ENCODE measurements at places on chromosomes 16 and 17.

- DNase-seq, result no peak
Measured at GRCh38 chr16:65608455-65608854, 486.6 kb upstream of the CDH11 start.

GRCh38 chr16:46929378-46930332 is 43.8 kb downstream of the DNAJA2 start:
- peak; percentile 77 for DNase-seq

GRCh38 chr16:68800257-68800875 is 43.0 kb upstream of the TANGO6 start:
- DNase-seq, result peak; percentile 79

GRCh38 chr16:22324787-22325597 is 27.8 kb downstream of the POLR3E start:
- DNase-seq, result no peak

- no peak for DNase-seq
Measured at GRCh38 chr16:21117567-21117966, 33.1 kb downstream of the DNAH3 start.

DNA sequence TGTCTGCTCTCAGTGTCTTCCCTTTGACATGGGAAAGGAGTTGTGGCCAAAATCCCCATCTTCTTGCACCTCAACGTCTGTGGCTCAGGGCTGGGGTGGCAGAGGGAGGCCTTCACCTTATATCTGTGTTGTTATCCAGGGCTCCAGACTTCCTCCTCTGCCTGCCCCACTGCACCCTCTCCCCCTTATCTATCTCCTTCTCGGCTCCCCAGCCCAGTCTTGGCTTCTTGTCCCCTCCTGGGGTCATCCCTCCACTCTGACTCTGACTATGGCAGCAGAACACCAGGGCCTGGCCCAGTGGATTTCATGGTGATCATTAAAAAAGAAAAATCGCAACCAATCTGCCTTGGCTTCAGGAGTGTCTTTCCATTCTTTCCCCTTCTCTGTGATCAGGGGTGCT is 918 bp upstream of the MRM1 start:
- no peak for DNase-seq

DNA sequence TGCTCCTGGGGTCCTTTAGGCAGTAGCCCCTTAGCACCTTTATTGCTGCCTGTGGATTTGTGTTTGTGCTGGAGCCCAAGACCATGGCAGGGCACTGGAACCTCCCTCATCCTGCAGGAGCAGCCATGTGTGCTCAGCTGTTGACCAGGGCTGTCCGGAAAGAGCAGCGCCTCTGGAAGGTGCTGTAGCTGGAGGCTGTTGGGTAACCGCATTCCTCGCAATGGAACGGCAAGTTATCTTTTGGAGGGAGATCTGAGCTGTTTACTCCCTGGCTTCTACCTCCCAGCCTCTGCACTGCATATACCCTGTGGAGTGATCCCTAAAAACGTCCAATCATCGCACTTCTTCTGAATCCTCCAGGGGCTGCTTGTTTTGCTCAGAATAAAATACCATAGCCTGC is 291.0 kb downstream of the SNX29 start:
- DNase-seq, result no peak

DNA sequence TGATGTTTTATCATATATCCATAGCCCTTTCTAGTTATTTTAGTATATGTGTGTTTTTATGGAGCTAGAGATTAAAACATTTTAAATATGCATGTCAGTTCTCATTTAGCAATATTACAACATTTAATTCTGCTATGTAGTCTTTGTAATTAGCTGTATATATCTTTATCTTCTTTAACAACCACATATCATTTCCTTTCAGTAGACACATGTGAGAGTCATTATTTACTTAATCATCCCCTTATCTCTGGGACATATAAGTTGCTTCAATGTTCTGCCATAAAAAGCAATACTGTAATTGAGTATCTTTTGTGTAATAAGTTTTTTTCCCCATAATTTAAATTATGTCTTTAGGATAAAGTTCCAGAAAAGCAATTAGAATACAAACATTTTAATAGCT is 52.0 kb upstream of the CLEC3A start:
- DNase-seq, result no peak

DNA sequence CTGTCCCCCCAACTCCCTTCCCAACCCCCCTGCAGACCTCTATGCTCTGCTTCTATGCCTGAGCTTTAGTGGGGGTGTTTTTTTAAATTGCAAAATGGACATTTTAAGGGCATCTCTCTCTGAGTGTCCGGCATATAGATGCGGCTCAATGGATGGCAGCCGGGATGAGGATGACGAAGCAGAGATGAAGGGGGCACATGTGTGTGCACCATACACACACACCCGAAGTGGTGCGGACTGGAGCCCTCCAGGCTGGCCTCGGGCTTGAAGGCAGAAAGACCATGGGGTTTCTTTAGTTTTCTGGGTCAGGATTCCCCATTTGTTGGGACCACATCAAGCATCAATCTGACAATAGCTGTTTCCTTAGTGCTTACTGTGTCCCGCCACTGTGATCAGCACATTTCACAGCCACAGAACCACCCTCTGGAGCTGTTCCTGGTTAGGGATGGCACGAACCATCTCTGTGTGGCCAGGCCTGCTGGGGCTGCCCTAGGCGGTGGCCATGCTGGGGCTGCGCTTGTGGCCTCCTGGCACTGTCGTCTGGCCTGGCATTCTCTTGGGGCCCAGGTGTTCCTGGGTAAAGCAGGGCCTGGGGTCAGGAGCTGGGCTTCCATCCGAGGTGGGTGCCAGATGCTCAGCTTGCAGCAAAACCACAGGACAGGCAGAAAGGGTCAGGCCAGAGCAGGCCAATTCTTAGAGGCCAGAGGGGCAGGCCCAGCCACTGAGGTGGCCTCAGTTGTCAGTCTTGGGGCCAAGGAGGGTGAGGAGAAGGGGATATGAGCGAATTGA is 49.9 kb downstream of the NT5M start:
- no peak for DNase-seq

GRCh38 chr17:28524476-28525424 is 18.6 kb downstream of the FOXN1 start:
- DNase-seq, result peak; percentile 91

DNA sequence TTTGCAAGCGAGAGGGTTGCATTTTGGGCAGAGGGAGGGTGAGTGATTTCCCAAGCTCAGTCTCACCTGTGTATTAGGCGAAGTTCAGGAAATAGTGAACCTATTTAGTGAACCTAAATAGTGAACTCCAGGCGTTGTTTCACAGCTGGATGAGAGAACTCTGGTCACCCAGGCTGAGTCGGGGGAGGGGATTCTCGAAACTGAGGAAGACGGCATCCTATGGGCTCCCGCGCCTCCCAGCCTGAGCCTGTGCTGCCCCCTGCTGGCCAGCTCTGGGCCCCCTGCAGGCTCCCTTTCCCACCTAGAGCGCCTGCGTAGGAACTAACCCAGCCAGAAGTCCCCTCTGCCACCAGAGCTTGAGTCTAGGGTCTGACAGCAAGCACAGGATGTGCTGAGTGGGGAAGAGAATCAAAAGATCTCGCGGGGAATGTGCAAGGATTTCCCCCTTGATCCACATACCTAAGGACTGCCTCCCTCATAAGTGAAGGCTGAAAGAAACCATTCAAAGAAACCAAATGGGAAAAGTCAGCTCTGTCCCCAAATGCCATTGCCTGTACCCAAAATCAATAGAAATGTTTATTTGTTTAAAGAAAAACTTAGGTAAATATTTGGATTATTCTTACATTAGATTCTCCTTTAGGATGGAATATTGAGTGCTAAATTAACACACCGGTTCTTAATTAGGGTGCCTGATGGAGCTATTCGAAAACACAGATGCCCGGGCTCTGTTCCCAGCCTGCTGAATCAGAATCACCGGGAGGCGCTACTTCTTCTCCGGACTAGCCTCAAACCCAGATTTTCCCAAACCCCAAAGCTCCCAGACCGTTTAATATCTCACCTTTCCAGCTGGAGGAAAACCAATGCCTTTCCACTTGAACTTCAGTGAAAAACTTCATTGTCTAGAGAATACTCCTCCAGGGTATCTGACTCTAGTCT is 14.8 kb upstream of the MARVELD3 start:
- peak; percentile 91 for DNase-seq

DNA sequence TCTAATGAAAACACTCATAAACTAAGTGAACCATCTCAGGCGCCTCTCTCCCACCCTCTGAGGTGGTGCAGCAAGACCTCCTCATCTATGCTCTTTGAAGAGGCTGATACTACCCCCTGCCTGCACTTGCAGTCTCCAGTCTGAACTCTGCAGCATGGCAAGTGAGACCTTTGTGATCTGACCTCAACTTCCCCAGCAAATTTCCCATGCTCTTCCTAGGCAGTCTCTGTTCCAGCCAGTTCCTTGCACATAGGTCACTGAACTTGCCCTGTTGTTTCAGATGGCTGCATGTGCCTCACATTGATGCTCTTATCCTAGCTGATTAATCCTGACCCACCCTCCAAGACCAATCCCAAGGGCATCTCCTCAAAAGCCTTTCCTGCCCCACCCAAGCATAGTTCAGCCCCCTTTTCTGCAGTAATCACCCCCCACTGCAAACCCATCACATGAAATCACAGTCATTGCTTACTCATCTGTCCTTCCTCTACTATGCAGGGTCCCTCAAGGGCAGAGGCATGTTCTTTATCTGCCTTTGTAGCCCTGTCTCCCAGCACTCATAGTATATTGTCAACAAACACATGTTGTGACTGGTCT is 42.0 kb downstream of the TBX21 start:
- no peak for DNase-seq

DNA sequence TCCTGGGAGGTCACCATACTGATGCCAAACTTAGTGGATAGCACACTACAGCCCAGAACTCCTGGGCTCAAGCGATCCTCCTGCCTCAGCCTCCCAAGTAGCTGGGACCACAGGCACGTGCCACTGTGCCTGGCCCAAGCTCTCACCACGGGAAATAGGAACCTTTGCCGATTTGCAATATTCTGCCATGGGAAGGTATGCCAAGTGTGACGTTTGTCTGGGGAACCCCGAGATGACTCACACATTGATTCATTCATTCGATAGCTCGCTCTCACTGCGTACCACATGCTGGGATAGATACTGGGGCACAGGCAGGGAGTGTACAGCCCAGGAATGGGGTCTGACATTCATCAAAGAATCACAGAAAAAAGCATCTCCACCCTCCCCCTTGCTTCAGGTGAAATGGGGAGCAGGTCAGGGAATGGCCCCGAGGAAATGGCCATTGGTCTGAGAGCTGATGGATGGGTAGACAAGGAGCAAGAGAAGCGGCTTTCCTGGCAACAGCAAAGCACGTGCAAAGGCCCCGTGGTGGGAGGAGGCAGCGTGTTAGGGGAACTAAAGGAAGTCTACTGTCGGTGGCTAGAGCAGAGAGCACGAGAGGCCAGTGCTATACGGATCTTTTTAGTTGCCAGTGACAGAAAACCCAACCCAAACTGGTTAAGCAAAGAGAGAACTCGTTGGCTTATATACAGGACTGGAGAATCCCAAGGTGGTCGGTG is 44.1 kb downstream of the DNAH17 start:
- no peak for DNase-seq

GRCh38 chr16:28193530-28194423 is 18.0 kb downstream of the XPO6 start:
- no peak for DNase-seq

GRCh38 chr16:3761375-3762106 is 44.2 kb upstream of the TRAP1 start:
- DNase-seq, result no peak

DNA sequence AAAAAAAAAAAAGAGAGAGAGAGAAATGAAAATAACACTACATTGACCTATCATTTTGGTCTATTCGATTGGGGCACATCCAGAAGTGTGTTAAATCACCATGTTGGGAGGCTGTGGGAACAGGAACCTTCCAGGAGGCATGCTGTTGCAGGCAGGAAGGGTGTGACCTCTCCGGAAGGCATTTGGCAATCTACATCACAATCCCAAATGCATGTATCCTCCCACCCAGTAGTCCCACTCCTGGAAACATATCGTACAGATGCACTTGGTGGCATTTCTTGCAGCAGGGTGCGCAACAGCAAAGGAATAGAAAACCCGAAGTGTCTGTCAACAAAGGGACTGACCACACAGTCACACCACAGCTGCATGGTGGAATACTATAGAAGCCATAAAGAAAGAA is 7.9 kb downstream of the PLLP start:
- DNase-seq, result no peak

DNA sequence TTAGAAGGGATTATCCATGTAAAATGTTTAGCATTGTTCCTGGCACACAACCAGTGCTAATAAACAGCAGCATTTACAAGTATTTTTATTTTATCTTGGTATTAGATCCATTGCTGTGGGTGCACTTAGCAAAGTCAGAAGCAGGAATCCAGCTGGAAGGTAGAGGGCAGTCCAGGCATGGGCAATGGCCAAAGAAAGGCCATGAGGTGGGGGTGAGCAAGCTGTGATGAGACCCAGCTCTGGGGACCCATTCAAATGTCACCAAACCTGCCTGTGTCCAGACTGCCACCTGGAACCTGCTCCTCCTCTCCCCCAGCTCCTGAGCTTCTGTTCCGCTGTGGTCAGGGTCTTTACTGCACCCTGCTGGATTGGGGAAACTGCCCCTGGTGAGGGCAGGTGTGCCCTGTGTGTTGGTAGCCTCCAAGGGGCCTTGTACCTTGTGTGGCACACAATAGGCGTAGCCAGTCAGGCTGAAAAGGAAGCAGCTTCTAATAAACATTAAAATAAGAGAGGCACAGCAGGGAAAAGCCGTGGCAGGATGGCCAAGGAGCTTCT is 118.0 kb upstream of the CRHR1 start:
- DNase-seq, result no peak

DNA sequence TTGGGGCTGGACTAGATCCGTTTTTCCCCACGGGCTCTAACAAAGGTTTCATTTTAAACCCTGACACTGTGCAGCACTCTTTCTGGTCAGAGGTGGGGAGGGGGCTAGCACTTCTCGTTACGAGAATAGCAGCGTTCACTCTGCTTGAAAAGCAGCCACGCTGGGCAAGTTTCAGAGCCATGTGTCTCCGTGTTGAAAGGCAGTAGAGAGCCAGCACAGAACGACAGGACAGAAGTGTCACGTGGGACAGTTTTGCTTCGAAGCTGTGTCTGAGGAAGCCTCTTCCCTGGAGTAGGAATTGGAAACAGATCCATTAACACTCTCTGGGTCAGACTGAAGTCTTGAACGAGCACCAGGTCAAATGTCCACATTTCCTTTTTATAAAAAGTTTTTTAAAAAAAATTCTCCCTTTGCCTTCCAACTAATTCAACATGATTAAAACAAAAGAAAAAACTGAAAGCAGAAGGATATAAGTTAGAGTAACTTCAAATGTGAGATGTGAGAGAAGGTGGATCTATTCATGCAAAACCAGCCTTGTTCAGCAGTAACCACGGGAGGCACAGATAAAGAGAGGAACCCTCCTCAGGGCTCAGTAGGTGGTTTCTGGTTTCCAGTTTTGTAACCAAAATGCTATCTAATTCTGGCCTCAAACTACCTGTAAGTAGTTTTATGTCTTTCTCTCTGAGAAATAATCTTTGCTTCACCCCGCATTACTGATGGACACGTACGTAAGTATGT is 65.0 kb downstream of the SMG6 start:
- no peak for DNase-seq

DNA sequence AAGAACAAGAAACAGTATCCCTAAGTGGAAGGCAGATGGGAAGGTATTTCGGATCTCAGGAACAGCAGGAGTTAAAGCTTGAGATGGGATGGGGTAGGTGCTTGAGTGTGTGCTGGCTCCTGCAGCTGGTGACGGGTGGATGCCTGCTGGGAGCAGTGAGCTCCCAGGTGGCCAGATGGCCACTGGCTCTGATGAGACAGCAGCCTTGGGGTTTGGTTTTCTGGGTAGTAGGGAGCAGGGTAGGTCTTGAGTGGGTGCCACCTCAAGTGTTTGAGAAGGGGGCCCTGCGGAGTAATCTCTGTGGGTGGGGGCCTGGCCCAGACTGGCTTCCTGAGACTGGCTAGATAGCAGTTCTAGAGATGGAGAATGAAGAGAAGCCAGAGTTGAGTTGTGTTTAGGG is 10.3 kb downstream of the EPN2 start:
- DNase-seq, result no peak
